WTC11 (cell line): ENCODE measurements at places on chromosomes 4 and X.
A peak's percentile ranks its signal among the peaks of the same experiment; 100 is the strongest.

GRCh38 chr4:145452447-145453162, 29.0 kb upstream of the SMAD1 start:
- DNase-seq = no peak

- DNase-seq = peak; percentile 16
These were observed 13.4 kb upstream of the PLCXD1 start for GRCh38 chrX:267771-268261.

DNA sequence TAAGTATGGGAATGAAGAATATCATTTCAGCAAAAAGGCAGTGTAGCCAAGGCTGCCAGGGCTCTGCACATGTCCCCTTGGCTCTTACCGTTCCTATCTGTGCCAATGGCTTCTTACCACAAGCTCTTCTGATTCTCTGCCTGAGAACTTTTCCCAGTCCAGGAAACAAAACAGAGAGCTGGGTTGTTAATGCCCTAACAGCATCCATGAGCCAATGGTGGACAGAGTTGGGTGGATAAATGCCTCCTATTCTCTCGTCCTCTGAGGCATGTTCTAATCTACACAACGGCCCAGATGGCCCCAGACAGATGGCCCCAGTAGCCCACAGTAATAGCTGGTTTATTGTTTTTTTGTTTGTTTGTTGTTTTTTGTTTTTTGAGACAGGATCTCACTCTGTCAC, 28.0 kb downstream of the SCD5 start:
- no peak for DNase-seq

GRCh38 chrX:45935408-45935807, 609.8 kb downstream of the ZNF674 start:
- DNase-seq = no peak

- DNase-seq = no peak
These were observed 76.3 kb upstream of the IL15 start for GRCh38 chr4:141560056-141560455.

DNA sequence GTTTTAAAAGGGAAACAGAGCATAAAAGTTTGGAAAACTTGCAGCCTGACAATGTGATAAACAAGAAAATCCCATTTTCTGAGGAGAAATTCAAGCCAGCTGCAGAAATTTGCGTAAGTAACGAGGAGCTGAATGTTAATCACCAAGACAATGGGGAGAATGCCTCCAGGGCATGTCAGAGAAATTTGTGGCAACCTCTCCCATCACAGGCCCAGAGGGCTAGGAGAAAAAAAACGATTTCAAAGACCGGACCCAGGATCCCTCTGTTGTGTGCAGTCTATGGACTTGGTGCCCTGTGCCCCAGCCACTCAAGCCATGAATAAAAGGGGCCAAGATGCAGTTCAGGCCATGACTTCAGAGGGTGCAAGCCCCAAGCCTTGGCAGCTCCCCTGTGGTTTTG, 355.4 kb upstream of the NDST3 start:
- DNase-seq = no peak

DNA sequence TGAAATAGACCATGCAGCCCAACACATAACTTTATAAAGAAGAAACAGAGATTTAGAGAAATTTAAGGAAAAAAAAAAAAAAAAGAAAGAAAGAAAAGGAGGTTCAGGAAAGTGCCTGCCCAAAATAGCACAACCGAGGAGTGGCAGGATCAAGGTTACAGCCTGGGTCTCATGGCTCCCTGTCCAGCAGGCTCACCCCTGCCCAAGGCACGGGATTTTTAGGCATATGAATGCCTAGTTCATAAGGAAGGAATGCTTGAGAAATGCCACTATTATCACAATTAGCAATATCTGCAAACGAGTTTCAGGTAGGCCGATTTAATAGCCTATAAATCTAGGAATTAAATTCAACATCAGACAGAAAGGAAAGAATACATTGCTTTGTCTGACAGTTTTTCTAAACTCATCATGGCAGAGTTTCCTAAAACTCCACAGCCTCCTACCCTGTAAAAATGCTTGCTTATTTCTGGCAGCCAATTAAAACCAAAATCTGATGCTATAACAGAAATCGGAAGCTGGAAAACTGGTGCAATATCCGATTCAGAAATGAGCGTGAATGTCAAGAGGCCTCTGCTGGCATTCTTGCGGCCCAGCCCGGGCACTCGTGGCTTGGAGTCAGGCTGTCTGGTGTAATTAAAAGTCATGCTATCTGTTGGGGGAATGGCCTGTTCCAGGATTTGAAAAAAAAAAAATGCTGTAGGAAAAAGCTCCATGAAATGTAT, 63.5 kb downstream of the GEMIN8 start:
- no peak for DNase-seq

- no peak for DNase-seq
These were observed 3.5 kb downstream of the SERPINA7 start for GRCh38 chrX:106035064-106035463.

DNA sequence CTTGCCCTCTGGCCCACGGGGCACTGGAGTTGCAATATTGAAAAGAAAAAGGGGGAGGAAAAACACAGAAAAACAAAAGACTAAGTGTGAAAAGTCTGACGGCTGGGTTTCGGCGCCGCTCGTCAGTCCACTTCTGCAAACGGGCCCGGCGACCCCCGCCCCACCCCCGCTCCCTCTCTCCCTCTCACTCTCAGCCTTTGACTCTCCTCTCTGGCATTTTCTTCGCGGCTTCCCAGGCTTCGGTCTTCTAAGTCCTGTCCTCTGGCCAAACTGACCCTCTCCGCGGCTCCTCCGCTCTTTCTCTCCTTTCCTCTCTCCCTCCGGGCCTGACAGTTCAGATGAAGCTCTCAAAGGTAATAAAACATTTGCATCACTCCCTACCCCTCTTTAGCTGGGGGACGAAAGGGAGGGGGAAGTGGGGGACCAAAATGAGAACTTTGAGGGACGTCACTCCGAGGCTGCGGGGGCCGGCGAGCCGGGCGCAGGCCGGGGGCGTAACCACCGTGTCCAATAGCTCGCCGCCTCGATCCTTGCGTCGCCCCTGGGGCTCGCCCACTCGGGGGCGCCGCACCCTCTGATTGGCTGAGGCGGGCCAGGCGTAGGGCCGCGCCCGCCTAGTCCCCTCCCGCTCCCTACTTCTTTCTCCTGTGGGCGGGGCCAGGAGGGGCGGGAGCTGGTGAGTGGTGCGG, at the start of gene NKX6-1:
Gene NKX6-1 (minus strand): TSS at position 358 of the 689 bp plus-strand sequence. CDS start 1,064 bp downstream, outside the sequence.
- DNase-seq = peak; percentile 96

GRCh38 chr4:76563454-76564122, 128.6 kb downstream of the SHROOM3 start:
- DNase-seq = no peak

DNA sequence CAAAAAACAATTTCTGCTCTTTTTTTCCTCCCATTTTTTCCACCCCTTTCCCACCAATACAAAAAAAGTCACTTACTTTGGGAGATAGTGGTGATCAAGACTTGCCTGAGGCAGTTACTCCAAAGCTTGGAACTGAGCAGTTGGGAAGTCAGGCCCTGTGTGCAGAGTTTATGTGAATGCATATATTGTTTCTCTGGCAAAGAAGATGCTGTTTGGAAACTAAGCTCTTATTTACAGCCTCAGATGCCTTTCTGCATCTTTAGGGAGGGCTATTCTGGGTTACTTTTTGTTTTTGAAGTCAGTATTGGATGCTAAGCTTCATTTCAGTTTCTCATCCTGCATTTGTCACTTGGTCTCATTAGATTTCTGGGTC, 136.3 kb downstream of the ZNF330 start:
- no peak for DNase-seq

- no peak for DNase-seq
These were observed 37.8 kb downstream of the ACSL1 start for GRCh38 chr4:184787766-184788503.

DNA sequence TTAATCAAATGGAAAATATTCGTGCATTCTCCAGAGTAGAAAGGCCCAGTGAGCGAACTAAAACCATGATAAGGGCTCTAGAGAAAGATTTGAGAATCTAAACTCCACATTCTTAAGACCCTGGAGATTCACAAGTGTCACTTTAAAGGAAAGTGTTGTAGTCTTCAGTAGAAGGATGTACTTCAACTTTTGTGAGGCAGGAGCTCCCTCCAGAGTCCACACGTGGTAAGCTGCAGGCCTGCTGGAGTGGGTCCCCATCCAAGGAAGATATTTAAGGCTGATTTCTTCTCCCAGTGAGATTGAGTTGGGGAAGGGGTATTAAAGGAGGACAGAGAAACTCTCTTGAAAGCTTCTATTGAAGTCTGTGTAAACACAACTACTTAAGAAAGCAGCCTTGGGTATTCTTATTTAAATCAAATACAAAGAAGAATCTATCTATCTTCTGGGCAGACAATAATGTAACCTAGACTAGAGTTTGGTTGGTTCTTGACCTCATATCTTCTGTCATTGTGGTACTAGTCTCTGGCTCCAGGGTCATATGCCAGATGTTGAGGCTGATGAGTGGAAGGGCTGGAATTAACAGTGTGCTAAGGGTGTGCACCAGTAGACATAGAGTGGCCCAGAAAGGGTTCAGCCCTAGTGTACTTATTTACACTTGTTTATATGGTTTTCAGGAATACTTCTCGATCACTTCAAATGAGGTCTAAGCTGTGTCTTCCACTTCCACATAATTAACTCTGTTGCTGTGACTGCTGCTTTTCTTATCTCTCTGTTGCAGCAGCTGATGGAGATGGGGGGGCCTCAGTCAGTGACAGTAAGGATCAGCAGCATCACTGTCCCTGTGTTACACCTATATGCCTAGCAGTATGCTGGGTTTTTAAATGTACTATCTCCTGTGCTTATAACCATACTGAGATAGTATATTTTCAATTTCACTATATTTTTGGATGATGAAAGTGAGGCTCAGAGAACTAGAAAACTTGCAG, 76.1 kb downstream of the HMGB2 start:
- peak; percentile 77 for DNase-seq

DNA sequence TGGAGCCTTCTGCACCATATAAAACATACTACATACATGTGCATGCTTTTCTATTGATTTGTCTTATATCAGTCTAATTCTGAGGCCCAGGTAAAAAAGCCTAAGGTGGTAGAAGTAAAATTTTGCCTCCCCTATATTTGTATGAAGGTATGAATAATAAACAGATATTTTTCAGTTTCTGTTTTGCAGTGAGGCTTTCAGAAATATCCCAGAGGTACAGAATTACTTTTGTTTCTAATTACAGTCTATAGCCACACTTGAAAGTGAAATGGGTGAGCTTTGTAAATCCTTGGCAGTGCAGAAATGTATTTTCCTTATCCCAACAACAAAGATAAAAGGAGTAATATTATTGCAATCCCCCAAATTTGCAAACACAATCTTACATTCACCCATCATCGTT, 59.5 kb downstream of the DDX60 start:
- no peak for DNase-seq

DNA sequence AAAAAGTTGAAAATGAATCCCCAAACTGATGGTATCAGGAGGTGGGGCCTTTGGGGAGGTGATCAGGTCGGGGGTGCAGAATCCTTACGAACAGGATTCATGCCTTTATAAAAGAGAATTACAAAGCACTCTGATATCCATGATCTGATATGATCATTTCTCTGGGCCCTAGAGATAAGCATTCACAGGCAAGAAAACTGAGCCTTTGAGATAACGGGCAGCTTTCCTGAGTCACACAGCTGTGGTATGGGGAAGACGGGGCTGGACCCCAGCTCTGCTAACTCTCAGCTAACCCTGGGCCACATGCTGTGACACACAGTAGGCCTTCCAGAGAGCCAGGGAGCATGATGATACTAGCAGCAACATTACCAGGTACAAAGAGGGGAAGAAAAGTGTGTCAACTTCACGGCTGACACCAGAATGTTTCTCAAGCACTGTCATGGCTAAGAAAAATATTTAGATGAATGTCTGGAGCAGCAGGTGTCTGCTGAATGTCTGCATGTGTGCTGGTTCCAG, 85.1 kb downstream of the SLC2A9 start:
- no peak for DNase-seq

GRCh38 chrX:72060196-72060920, 71.4 kb downstream of the RTL5 start:
- DNase-seq = peak; percentile 50

GRCh38 chrX:9467751-9468150, 2.9 kb downstream of the TBL1X start:
- no peak for DNase-seq

DNA sequence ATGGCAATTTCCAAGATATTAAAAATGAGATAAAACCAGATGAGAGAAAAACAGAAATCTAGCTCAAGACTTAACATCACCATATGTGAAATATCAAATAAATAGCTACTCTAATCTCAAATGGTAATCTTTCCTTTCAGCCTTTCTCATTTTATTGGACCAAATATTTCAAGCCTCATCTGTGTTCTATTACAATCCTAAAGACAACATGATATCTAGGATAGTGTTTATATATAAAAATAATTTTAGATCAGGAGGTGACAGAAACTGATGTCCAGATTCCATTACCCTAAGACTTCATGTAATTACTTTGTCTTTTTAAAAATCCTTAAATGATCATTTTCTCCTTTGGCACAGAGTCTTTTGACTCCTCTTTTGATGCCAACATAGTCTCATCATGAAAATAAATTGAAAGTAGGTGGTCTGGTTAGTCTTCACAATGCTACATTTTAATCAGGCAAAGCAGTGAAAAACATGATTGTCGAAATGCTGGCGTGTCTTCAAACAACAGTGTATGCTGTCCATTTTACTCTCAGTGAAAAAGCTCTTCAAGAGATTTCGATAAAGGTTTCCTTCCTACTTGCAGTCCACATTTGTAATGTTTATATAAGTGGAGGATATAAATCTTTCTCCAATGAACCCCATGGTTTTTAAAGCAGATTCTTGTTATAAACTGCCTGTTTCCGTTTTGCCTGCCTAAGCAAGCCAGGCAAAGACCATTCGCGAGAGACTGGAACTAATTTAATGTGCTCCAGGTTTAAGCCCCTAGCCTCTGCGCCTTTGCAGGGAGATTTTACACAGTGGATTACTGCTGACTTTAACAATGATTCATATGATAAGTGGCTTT, 169.8 kb downstream of the SCFD2 start:
- DNase-seq = no peak

GRCh38 chrX:128518508-128518907, 466.3 kb upstream of the ACTRT1 start:
- no peak for DNase-seq
